Activated CD4-positive, alpha-beta T cell treated with anti-CD3 and anti-CD28 coated beads, Interleukin-2, amount 50 U/mL, for 24 hours (primary cell): ENCODE measurements at places on chromosomes 5 and 9.

GRCh38 chr5:74543162-74543995 lies 97.1 kb downstream of the ENC1 start:
- no peak for DNase-seq

DNA sequence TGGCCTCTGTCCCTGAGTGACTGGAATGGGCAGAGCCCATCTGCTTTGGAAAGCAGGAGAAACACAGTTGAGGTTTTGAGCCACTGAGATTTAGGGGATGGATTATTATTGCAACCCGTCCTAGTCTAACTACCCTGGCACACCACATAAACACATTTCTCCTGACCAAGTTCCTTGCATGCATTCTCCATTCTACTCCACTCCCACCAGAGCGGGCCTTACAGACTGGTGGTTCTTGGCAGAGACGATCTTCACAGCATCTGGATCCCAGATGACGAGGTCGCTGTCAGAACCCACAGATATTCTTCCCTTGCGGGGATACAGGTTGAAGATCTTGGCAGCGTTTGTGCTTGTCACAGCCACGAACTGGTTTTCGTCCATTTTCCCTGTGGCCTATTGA lies 111.0 kb downstream of the DPYSL3 start:
- DNase-seq = no peak

- DNase-seq = no peak
Observed at GRCh38 chr9:119898316-119898715, 529.1 kb upstream of the BRINP1 start.

GRCh38 chr9:81417299-81417675 lies 272.1 kb downstream of the TLE1 start:
- DNase-seq = no peak

DNA sequence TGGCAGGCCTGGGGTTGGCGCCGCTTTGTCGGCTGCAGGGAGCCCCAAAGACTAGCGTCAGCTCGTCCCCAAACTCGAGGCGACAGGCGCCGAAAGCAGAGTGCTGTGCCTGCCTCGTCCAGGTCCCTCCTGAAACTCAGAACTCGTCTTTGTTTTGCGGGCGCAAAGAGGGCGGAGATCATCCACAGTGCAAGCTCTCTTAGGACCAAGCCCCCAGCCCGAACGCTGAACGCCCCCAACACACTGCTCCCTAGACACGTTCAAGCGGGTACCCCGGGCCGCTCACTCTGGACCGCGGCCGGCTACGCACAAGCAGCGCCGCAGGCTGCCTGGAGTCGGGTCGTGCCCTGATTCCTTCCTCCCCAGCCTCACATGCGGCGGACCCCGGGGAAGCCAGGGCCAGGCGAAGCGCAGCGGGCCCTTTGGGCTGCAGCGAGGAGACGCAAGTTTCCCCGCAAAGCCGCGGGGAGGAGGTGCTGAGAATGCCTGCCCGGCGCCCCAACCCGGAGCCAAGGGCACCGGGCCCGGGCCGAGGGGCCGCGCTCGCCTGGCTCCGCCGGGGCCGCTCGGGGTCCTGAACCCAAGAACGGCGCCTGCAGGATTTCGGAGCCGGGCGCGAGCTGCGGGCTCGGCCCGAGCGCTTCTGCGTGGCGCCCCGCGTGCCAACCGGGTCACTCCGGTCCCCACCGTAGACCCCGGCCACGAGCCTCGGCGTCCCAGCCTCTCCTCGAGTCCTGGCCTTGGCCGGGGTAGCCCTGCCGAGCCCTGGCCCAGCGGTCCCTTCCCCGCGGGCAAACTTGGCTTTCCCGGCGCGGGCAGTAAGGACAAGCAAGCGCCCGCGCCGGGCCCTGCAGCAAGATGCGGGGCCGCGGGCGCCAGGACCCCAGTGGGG lies 738 bp downstream of the FSTL4 start:
- DNase-seq = peak; percentile 2

DNA sequence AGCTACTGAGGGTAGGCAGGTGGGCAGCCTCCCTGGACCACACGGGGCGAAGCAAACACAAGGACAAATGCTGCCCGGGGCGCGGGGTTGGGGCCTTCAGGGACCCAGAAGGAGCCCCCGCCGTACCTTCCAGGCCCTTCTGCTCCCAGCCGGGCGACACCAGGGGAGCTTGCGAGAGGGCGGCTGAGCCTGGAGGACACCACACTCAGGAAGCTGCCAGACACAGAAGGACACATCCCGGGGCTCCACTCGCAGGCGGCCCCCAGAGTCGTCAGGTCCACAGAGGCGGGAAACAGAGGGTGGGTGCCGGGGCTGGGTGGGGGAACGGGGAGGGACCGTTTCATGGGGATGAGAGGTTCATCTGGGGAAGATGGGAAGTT lies 58.5 kb upstream of the UBAC1 start:
- no peak for DNase-seq

GRCh38 chr5:149940941-149941644 lies 3.5 kb downstream of the PDE6A start:
- DNase-seq = no peak

DNA sequence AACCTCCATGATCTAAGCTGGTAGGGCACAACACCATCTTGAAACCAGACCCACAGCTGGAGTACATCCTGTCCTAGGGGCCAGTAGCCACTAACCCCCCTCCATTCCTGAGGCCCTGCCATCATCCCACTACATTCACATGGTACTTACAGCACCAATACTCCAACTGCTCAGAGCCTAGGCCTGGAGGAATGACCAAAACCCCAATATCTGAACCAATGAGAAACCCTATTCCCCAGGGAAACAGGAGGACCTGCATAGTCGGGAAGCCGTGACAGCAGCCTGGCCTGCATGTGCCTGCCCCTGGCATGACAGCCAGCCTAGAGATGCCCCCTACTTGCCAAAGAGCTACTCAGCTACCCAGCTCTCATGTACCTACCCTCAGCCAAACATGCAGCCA lies 65.4 kb upstream of the DMRT1 start:
- DNase-seq = no peak

GRCh38 chr9:86508208-86508903 lies 154.1 kb upstream of the TUT7 start:
- no peak for DNase-seq

DNA sequence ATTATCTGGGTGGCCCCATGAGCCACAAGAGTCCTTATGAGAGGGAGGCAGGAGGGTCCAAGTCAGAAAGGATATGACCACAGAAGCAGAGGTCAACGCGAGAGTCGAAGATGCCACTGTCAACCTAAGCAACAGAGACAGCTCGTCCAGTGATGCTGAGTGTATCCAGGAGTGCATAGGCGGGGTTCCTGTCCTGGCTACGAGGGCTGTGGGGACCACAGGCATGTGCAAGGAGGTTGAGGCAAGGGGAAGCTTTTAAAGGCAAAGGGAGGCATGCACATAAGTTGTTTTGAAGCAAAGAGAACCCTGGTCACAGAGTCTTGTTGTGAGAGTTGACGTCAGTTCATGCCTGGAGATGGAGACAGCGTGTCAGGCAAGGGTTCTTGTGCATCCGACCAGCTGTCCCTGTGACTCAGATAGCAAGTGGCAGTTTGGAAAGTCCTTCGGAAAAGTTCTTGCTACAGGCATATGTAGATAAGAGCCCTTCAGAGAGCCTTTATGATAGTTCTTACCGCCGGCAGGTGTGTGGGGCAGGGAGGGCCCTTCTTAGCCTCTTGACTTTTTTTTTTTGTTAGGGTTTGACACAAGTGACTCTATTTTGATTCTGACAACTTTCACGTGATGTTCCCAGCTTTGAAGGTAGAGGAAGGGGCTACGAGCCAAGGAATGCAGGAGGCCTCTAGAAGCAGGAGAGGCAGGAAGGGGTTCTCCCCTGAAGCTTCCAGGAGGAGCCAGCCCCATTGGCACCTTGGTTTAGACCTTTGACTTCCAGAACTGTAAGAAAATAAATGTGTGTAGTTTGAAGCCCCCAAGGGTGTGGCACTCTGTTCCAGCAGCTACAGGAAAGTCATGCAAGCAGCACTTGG lies 66.0 kb upstream of the FCN1 start:
- DNase-seq = no peak

DNA sequence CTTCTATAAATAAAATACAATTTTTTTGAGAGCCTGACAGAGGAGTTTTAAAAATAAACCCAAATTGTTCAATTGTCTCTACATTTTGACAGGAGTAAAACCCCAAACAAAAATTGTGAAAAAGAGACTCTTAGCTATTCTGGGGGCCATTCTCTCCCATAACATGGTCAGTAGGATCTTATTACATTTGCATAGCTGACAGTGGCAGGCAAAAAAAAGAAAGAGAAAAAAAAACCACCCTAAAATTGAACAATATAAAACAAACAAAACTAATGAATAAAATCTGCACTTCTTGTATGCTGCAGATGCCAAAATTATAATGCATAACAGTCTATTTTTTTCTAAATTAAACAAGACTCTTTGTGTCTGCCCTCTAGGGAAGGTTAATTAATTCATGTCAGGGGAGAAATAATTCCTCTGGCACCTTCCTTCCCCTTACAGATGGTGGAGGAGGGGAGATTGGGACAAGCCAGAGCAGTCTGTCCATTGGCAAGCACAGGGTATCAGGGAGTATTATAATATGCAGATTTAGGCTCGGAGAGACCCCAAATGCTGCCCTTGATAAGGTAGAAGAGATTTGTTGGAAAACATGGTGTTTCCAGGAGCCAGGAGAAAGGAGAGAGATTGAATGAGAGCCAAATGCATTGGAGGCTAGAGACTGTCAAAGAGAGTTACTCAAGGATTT lies 79.7 kb upstream of the CDH6 start:
- DNase-seq = no peak

DNA sequence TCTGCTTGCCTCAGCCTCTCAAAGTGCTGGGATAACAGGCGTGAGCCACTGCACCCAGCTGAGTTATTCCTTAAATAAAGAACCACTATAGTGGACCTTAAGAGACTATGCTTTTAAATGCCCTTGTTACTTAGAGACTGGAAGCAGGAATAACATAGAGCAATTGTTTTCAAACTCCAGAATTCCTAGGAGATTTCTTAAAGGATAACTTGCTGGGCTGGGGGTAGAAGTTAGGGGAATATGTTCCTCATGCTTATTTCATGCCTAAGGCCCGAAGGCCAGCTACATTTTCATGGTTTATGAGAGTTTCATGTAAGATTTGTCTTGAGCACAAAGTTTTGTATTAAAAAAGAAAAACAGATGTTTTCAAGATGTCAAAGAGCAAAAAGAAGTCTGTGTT lies 48.2 kb downstream of the CSNK1A1 start:
- DNase-seq = no peak

DNA sequence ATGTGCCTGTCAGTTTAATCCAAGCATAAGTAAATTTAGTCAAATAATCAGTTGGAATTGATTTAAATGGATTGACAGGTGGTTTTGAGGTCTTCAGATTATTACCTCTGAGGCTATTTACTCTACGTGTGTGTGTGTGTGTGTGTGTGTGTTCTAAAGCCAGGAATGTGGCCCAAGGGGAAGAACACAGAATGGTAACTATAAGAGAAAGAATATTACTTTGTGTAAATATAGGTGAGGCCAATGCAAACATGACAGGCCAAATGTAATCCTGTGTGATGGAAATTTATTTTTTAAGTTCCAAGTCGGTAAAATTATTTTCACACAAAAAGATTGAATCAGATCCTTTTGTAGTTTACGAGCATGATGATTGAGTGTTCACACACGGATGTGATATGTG lies 390.0 kb downstream of the PLK2 start:
- no peak for DNase-seq

DNA sequence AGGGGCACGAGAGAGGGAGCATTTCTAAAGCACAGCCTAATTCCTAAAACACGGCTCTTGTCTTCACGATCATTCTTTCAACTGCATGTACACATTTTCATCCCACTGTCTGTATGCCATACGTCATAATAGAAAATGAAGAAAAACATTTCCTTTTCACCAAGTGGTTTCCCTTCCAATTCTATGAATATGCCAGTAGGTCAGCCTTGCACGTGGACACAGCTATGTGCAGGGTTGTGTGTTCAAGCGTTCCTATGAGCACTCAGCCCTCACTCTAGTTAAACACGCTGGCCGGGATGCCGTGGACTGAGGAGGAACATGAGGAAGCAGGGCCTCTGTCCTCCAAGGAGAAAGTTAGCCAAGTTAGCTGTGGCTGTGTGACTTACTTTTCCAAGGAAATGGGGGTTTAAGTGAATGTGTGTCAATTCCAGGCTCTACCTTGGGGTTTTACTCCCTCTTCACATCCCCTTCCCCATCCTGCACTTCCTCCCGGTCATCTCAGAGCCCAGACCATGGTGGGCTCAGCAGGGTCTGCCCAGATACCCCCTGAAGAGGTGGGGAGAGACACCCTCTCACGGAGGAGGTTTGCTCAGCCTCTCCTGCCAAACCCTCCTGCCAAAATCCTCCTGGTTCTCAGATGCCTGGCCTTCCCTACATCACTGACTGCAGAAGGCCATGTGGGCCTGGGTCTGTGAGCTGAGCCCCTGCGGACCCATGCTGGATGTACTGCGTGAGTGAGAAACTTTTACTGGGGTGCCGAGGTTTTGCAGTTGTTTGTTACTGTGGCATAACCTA lies 230.6 kb downstream of the FSTL4 start:
- DNase-seq = no peak

- no peak for DNase-seq
Observed at GRCh38 chr9:6197330-6197729, 18.3 kb upstream of the IL33 start.

GRCh38 chr5:2461701-2462691 lies 289.5 kb downstream of the IRX2 start:
- no peak for DNase-seq

- no peak for DNase-seq
Observed at GRCh38 chr9:128082151-128082550, 14.1 kb downstream of the SLC25A25 start.

GRCh38 chr9:106773750-106774149 lies 89.2 kb upstream of the ZNF462 start:
- DNase-seq = no peak

GRCh38 chr5:96577909-96578308 lies 84.3 kb upstream of the CAST start:
- no peak for DNase-seq

- DNase-seq = no peak
Observed at GRCh38 chr5:169753795-169754194, 116.7 kb downstream of the DOCK2 start.

DNA sequence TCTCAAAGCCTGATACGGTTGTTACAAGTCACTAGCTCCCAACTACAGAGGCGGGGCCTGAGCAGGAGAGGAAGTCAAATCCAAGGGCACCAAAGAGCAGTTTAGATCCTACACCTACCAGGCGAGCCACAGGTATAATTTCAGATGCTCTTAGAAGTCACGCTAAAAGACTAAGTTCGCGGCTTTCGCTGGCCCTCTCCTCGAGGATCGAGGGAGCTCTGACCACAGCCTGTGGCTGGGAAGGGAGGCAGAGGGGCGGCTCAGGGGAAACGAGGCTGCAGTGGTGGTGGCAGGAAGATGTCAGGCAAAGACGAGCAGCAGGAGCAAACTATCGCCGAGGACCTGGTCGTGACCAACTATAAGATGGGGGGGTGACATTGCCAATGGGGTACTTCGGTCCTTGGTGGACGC lies 48.6 kb downstream of the SEMA4D start:
- no peak for DNase-seq

DNA sequence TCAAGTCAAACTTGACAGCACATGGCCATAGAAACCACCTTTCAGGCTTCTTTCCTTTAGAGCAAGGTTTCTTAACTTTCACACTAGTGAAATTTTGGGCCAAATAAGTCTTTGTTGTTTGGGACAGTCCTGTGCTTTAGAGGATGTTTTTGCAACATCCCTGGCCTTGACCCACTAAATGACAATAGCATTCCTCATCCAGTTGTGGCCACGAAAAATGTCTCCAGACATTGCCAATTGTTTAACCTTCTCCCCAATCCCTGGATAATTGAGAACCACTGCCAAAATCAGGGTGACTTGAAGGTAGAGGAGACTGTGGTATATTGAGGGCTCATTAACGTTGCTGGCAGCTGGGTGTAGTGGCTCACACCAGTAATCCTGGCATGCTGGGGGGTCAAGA lies 72.0 kb downstream of the ALDH1A1 start:
- DNase-seq = no peak

- DNase-seq = no peak
Observed at GRCh38 chr9:127722055-127722745, 6.3 kb downstream of the TTC16 start.
